NCI-H748 treated with DMSO at 0.1 percent for 48 hours (cell line): ENCODE measurements at places on chromosomes 7 and 10.

DNA sequence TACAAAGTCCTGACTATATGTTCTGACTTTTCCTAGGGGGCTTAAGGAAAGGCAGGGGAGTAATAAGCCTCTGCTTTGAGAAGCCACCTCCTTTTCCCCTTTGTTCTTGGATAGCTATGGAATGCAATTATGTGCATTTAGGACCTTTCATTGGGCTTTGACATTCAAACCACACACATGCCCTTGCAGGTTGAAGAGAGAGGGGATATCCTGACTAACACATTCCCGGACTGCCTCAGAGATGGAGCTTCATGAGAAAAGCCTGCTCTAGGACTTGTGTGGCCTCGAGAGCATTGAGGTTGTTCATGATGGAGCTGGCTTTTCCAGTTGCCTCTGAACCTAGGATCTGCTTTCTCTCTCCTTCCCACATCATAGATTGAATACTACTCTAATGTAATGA, 694.5 kb downstream of the LRMDA start:
- no peak for DNase-seq

DNA sequence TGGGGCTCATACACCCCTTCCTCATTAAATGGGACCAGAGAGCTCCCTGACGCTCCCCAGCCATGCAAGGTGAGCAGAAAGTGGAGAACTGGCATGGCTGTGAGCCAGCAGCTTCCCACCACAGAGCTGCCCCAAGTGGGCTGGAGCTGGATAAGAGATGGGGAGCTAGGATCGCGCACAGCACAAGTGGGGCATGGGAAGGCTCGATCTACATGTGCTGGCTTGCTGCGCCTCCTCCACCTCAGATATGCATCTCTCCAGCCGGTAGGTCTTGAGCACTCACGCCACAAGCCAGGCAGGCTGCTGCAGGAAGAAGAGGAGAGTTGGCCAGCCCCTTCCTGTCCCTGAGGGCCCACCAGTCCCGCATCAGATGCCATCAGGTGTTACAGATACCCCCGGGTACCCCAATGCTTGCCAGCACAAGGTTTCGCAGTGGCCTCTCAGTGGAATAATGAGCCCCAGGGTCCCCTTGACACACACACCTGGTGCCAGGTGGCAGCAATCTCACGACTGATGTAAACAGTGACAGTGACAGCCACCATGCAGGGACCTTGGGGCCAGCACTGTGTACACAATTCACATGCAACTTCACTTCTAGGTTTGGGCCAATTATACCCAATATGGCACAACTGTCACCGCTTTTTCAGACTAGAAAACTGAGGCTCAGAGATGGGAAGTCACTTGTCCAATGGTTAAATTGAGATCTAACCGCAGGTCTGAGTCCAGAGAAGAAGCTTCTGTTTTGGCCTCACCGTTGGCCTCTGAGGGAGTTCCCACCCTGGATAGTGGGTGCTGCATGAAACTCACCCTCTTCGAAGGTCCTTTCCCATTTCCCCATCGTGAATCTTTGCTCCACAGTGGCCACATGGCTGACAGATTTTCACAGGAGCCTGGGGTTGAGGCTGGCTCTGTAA, 79.3 kb downstream of the OAT start:
- no peak for DNase-seq

DNA sequence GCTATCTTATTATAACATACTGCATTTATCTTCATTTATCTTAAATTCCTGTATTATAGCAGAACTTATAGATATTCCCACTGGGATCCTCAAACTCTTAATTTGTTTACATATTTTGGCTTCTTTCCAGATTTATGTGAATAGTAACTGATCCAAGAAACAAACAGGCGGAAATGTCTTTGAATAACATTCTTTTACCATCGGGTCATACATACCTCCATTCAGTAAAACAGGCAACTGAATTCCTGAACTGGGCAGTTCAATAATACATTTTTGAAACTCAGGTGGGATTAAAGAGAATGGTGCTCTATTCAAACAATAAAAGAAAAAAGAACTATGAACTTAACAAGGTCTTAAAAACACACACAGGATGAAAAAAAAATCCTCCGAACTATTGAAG, 337.4 kb downstream of the CRPPA start:
- DNase-seq, result no peak

DNA sequence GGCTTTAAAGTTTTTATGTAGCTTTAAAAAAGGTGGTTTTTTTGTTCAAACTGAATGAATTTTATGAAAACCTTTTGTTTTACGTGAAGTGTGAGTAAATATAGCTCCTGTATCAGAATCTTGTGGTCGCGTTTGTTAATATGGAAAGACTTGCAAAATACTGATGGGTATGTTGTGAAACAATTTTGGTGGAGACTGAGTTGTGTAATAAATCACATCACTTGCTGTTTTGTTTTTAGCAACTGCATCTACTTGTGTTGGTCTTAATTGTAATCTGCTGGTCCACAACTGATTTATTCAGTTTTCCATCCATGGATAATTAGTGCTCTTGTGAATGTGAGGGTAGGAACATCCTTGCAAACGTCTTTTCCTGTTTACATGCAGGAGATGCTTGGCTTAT, 10.5 kb downstream of the PLXDC2 start:
- no peak for DNase-seq

DNA sequence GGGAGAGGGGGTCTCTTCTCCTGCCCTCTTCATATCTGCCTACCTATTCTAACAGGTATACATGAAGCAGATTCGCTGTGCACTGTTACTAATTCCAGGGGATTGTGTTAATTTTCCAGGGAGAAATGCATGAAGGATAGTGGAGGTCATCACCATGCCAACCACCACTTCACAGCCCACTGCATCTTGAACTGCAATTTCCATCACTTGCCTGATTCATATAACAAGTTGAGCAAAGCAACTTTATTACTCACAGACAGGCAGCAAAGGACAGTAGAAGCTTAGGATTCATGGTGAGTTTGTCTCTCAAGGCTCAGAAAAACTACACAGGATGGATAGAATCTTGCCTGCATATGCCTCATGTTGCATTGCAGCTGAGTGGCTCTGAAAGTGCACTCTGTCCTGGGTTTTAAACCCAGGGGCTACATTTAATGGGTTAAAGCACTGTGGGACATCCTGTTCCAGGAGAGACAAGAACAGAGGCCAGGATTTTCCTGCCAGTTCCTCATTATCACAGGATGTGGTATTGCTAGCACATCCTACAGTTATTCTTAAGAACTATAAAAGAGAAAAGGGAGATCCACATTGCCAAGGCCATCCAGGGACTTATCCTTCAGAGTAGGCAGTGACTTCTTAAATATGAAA, 136.9 kb upstream of the PRSS1 start:
- DNase-seq, result no peak

DNA sequence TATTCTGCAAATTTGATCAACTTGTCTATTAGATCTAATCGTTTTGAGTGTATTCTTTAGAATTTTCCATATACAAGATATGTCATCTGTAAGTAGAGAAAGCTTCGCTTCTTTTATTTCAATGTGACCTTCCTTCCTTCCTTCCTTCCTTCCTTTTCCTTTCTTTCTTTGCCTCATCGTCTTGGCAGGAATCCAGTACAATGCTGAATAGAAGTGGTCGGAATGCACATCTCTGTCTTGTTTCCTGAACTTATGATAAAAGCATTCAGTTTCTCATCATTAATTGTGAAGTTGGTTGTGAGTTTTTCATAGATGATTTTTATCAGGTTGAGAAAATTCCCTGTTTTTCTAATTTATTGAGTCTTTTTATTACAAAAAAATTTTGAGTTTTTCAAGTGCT, 300.7 kb upstream of the ZNF32 start:
- DNase-seq, result no peak

DNA sequence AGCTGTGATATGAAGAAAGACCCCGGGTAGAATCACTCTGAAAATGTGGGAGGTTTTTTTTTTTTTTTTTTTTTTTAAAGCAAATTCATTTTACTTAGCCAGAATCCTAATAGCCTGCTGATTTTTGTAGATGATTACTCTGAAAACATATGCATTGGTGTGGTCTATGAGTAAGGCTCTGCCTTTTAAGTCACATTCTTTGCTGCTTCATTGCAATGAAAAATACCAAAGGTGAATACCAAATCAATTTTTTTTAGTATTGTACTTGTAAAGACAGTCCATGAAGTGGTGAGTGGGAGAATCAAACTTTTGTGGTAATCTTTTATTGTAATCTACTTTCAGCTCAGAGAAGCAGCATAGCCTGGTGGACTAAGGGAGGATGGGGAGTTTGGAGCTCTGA, 130.3 kb downstream of the SDK1 start:
- no peak for DNase-seq

- DNase-seq, result no peak
These were observed 14.1 kb upstream of the C10orf95 start for GRCh38 chr10:102465466-102465865.
